ENCODE measurements at places on chromosomes 5 and 9.

GRCh38 chr9:16784002-16784401, 86.5 kb downstream of the BNC2 start:
- no peak for DNase-seq

GRCh38 chr5:109695005-109695926, 5.5 kb downstream of the MAN2A1 start:
- no peak for DNase-seq

- DNase-seq: no peak
Observed at GRCh38 chr9:28004900-28005299, 431.6 kb upstream of the C9orf72 start.

- no peak for DNase-seq
Observed at GRCh38 chr5:176784218-176785165, 25.9 kb upstream of the UNC5A start.

DNA sequence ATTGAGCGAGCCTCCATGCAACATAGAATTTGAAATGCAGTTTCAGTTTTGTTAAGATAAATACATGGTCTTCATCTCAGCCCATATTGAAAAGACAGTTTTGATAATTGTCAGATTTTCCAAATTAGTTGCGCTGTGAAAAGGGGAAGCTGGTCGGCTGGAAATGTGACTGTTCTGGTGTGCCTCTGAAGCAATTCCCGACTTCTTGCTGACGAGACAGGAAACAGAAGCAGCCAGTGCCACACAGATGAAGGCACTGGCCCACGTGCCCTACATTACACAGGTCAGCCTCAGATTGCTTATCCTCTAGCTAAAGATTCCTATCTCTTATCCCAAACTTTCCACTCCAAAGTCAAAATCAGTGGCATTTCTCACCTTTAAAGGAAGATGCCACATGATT, 214.1 kb upstream of the TLE4 start:
- no peak for DNase-seq

DNA sequence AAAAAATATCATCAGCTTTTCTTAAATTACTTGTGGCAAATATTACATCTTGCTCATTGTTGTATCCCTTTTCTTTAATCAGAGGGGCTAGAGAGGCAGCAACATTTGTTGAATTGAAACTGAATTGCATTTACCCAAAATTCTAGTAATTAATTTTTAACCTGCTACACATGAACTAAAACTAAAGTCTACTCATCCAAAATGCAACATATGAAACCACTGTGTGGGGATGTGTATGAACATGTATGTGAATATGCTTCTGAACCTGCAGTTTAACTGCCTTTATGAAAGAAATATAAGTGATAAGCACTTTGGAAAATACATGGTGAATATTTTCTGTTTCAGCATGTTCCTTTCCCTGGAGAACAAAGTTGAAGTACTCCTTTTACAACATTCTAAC, 158.5 kb downstream of the KIAA0825 start:
- DNase-seq: no peak

DNA sequence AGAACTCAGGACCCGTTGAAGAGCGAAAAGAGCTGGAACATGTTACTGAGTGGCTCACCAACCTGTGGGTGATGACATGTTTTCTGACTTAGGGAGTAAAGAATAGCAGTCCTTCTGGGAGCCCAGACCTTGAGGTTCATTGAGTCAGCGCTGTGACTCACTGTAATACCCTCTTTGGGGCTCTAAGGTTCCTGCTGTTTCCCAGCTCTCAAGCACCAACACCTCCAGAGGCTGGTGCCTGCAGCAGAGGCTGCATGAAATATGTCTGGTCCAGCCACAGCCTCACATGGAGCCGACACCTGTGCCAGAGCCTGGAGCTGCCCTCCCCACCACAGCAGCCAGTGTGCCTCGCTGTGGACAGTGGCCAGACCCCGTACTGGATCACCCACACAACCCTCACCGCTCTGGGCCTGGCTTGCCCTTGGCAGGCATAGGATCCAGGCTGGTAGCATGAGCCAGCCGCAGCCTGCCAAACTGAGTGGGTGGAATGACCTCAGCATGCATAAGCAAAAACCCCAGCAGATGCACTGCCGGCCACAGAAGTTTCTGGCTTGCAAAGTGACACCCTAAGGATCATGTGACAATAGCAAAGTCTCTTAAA, 143.5 kb upstream of the MRPS30 start:
- DNase-seq: no peak

DNA sequence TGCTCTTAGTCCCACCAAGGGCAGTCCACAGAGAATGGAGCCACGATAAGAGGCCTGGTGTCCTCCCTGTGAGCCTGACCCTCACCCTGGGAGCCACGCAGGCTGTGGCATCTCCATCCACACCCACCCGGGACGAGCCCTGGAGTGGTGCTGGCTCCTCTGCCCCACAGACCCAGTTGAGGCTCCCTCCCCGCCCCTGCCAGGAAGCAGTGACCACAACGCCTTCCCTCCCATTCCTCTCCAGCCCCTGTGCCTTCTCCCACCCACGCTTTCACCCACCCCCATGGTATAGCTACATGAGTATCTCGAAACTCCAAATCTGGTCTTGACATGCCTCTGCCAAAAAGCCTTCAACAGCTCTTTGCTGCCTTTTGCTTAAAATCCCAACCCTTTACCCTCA, 57.9 kb downstream of the SEMA4D start:
- DNase-seq: no peak

DNA sequence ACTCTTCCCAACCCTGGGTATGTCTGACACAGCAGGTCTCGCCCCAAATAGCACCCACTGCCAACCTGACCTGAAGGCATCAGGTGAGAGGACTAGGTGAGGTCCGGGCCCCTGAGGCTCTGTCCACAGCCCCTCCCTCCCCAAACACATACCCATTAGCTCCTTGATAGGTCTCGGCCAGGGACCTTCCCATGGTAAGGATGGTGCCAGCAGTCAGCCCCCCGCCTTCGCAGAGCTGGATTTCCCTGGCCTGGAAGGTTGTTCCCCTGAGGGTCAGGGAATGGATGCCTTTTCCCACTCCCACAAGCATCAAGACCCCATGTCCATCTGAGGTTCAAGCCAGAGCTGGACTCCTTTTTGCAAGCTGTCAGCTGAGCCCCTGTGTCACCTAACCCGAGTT, 2.7 kb downstream of the ENHO start:
- DNase-seq: no peak

DNA sequence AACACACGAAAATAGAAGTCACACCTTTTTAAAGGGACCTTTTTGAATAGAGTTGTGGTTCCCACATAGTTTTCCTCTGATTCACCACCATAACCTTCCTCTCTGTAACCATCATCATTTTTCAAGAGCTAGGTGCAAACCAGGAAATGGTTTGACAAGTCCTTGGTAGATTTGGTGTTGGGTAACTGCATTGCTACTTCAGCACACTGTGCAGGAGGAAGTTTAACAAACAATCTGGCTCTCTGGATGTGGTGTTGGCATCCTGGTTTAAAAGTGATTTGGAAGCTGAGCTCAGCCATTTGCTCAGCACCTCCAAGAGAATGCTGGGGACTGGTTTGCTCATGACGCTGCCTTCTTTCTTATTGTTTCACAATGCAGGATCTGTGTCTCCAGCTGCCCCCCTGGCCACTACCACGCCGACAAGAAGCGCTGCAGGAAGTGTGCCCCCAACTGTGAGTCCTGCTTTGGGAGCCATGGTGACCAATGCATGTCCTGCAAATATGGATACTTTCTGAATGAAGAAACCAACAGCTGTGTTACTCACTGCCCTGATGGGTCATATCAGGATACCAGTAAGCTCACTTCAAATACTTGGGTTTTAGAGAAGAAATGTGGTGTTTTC, 213.1 kb downstream of the RFK start:
- no peak for DNase-seq

- DNase-seq: no peak
Observed at GRCh38 chr5:148488757-148489156, 105.0 kb downstream of the FBXO38 start.

- no peak for DNase-seq
Observed at GRCh38 chr5:170008376-170008775, 28.1 kb upstream of the INSYN2B start.

DNA sequence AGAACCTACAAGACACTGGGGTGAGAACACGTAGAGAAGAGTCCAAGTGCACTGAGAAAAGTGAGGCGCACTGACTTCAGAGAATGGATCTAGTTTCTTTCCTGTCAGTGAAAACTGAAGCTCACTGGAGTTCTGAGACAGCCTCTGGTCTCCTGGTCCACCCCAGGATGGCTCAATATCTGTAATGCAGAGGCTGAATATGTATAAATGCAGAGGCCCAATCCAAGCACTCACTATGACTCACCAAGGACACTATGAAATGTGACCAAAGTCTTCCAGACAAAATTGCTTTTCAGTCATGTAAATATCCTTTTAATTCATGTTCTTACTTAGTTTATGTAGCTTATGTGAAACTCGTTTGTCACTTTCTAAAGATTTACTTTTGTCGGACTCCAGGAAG, 53.8 kb downstream of the NFIB start:
- DNase-seq: no peak

DNA sequence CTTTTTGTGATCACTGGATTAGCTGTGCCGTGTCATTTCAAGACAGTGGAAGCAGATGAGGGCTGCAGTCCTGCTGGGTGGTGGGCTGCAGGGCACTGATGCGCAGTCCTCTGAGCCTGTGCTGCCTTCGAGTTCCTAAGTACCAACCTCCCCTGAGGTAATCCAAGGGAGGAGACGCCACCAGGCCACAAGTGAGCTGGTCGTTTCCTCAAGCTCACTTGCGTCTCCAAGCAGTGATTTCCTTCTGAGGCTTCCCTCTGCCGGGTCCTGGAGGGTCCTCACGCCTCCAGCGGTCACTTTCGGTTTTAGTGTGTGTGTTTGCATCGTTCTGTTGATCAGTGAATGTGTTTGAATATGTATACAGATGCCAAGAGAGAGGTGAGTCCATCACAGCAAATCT, 115.7 kb downstream of the TRIO start:
- no peak for DNase-seq

GRCh38 chr9:33024126-33024965, 727 bp upstream of the DNAJA1 start:
- DNase-seq: no peak

- no peak for DNase-seq
Observed at GRCh38 chr5:140056880-140057279, 13.8 kb upstream of the NRG2 start.

DNA sequence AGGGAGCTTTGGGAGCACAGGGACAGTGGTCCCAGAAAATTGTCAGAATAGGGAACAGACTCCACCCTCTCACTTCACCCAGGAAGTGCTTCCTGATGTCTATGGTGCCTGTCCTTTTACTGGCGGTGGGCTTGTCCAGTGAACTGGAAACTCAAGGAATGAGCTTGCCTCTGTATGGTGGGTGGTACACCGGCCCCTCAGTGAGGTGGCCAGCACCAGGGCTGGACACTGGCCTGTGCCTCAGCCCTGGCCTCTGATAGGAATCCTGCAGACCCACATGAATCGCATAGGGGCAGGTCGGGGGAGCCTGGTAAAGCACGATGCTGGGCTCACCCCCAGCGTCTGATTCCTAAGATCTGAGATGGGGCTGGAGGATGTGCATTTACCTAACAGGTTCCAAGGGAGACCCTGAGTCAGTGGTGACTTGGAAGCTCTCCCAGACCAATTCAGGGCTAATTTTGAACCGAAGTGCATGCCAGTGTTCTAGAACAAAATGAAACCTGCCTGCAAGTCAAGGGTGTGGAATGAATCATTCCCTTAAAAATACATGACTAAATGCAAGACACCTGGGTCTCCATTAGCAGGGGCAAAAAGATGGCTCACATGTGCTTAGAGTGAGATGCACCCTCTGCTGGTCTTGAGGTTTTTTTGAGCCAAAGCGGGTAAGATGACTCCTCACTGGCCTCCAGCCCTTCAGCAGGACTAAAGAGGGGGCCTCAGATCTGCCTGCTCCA, 178.3 kb downstream of the HSPA4 start:
- DNase-seq: no peak
